ENCODE measurements at places on chromosomes 7 and 10.

DNA sequence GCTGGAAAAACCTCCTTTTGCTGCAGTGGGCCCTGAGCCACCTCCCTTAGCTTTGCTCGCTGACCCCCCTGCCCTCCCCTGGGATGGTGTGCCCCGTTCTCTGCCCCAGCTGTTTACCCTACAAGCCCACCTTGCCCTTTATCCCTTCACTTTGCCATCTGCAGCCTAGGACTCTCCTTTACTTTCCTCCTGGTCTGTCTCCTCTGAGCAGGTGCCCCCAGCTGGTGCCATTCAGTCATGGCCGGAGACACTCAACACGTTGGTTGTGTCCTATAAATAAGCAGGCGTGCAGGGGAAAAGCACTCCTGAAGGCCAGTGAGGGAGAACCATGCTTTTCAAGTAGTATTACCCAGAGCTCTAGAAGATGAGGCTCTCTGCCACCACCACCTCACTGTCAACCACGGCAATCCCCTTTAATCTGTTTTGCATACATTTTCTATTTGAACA is 6.1 kb downstream of the RASSF4 start:
- no peak for DNase-seq

DNA sequence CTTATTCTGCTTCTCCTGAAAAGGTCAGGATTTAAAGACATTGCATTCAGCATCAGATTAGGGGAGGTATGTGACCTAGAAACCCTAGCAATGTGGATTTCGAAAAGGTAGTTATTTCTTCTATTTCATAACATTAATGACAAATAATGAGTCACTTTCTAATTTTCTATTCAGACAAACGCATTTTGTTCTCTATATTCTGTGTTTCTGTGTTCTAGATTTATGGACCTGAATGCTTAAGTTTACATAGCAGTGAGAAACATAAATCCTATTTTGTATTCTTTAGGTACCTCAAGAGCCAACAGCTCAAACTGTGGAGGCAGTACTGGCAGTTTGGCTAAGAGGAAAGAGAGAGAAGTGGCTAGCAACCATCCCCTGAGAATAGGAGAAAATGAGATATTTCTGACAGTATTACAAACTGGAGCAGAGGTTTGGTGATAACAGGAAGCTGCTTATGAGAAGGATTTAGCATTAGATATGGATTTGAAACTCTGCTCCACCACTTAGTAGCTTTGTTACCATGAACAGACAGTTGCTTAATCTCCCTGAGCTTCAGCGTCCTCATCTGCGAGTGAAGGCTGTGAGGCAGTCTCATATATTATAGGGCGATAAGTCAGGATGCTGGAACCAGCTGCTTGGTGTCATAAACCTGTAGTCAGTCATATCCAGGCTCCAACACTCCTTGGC is 28.2 kb downstream of the CDK14 start:
- peak; percentile 72 for DNase-seq

DNA sequence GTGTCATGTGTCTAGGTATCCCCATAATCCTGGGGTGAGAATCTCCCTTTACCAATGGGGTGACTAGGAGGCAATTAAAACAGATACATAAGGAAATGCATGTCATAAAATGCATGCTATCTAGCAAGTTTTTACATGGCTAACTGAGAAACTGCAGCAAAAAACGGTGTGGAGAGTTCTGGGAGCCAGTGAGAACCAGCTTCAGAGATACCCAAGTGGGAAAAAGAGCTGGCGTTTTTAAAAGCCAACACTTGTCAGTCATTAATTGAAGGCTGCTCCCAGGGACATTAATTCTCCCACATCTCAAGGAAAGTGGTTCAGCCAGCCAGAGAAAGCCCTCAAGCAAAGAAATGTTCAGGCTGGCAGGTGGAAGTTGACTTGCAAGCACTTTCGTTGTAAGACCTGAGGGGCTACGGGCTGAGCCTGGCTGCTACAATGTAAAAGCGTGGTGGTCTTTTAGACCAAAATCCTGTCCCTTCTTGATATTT is 28.1 kb downstream of the ST8SIA6 start:
- DNase-seq, result no peak

DNA sequence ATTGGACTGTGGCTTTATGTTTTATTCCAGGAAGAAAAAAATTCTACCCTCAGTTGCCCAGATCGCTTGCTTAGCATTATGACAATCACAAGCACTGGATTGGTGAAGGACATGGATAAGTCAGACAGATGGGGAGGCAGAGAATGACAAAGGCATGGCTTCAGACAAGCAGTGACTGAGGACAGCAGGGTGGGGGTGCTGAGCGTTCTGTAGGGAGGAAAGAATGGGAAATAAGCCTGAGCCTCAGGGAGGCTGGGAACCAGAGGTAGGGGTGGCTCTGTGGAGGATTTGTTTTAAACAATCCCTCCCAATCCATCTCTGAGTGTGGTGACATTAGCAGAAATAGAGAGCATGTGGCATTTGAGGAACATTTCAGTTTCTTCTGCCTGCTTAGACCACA is 896.9 kb downstream of the CCSER2 start:
- no peak for DNase-seq

DNA sequence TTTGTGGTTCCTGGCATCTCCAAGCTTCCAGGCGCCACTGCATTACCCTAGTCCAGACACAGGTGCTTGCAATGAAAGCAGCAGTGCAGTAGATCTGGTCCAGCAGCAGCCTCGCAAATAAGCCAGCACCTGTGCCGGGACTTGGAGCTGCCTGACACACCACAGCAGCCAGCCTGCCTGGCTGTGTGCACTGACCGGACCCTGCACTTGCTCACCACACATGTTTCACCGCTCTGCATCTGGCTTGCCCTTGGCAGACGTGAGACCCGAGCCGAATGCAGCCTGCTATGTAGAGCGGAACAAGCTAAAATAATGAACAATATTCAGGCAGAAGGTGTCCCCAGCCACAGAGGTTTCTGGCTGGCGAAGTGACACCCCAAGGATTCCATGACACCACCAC is 123.6 kb upstream of the POM121L12 start:
- DNase-seq, result no peak

DNA sequence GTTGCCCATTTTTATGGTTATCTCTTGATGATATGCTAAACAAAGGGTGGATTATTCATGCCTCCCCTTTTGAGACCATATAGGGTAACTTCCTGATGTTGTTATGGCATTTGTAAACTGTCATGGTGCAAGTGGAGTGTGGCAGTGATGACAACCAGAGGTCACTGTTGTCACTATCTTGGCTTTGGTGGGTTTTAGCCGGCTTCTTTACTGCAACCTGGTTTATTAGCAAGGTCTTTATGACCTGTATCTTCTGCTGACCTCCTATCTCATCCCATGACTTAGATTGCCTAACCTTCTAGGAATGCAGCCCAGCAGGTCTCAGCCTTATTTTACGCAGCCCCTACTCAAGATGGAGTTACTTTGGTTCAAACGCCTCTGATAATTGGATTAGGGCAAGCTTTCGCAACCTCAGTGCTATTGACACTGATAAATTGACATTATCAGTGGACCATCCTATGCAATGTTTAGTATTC is 36.9 kb downstream of the BAG3 start:
- peak; percentile 33 for DNase-seq

DNA sequence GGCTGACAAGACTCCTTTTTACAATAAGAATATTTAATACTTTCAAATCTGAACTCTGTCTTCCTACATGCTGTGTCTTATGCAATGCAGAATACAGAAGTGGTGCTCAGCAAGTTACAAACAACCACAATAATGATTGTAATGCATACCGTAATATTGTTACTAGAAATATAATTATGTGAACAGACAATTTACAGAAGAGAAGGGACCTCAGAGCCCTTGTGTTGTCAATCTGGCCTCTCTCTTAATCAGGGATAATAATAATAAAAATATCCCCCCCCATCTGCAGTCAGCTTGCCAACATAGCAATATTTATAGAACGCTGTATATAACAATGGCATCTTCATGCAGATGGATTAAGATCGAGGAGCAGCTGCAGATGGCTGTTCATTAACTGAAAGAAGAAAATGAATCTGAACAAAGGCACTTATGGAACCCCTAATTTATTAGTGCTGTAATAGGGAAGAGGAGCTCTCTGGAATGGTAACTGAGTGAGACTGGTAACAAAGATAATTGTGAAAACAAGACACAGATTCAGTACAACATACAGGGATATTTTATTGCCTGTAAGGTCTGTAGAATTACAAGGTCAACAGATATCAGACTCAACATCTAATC is 106.3 kb downstream of the TMEM26 start:
- no peak for DNase-seq
